ENCODE measurements at places on chromosomes 5 and 9.

- DNase-seq, result no peak
Observed at GRCh38 chr5:175742290-175742994, 84.6 kb downstream of the HRH2 start.

DNA sequence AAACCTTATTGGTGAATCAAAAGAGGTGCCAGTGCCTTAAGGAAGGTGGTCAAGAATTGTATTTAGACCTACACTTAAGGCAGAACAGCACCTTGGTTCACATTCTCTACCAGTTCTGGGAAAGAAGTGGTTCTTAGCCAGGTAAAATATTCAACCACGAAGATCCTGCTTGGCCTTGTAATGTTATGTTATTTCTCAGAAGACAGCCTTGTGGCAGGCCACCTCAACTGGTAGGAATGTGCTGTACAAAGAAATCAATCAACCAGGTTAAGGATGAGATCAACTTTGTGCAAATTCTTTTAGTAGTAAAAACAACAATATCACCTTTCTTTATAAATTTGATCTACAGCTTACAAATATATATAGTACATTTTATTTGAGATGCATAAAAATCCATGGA lies 246.8 kb downstream of the ARRDC3 start:
- DNase-seq, result no peak

DNA sequence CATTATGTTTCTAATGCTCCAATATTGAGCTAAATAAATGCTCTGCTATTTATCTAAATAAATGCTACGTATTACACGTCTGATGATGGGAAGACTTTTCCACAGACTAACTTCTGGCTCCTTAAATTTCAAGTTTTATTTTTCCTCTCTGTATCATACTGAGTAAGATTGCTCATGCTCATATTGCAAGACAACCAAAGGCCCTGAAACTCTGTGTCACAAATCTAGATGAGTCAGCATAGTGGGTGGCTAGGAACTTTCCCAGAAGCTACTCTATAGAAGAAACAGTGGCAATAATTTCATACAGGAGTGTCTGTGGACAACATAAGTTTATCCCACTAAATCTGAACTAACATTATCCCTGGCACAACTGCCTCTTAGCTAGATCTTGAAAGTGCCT lies 53.0 kb upstream of the RFX3 start:
- no peak for DNase-seq

DNA sequence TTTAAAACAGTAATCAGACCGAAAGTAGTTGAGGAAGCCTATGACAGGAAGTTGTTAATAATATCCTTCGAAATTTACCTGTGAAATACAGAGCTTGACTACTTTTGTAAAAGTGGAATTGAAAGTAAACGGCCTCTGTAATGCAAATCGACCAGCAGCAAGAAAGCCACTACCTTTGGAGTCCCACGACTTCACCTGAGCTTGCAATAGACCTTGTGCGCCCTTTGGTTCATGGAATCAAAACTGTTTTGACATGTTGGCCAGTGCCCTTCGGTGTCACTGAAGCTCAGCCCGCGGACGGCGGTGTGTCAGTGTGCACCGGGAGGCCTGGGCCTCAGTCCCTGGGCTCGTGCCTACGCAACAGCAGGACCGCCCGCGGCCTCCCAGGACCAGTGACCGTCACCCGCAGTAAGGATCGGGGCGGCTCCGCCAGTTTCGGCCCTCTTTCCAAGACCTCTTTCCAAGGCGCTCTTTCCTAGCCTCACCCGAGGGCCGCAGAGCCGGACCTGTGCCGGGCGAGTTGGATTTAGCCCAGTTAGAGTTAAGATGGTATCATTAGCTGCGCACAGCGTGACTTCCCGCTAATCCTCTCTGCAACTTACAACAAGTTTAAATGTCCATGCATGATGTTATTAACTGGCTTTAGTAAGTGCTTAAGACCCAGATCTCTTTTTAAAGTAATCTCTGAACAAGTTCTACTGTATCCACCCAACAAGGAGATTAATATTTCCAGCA lies 223.3 kb downstream of the MEF2C start:
- no peak for DNase-seq

DNA sequence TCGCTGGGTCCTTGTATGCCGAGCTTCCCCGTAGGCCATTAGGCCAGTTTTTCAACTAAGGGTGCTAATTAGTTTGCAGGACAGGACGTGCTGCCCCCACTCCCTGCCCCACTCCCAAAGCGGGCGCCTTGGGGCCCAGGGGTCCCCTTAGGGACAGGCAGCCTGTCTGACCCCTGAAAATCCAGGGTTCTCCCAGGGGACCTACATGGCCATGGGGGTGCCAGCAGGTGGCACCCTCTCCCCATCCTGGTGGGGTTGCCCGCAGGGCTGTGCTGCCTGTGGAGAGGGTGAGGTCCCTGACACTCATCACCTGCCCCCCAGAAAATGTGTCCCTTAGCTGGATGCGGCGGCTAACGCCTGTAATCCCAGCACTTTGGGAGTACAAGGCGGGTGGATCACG lies 8.5 kb upstream of the CCDC187 start:
- no peak for DNase-seq
